ENCODE measurements at places on chromosomes 2 and 18.

- no peak for DNase-seq
Measured at GRCh38 chr2:239263231-239263630, 137.6 kb downstream of the HDAC4 start.

- no peak for DNase-seq
Measured at GRCh38 chr2:54830546-54830945, 107.1 kb downstream of the EML6 start.

DNA sequence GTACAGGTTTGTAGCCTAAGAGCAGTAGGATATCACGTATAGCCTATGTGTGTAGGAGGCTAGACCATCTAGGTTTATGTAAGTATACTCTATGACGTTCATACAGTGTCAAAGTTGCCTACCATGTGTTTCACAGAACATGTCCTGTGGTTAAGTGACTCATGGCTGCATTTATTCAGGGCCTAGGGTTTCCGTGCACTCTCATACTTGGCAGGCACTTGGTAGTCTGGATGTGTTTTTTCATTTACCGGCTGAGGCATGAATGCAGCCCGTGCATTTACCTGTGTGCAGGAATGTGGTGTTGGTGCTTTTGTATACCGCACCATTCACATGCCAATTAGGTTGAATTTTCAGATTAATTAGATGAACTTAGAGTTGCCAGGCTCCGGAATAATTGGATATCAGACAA lies 43.4 kb downstream of the MYL12B start:
- DNase-seq: peak; percentile 38

DNA sequence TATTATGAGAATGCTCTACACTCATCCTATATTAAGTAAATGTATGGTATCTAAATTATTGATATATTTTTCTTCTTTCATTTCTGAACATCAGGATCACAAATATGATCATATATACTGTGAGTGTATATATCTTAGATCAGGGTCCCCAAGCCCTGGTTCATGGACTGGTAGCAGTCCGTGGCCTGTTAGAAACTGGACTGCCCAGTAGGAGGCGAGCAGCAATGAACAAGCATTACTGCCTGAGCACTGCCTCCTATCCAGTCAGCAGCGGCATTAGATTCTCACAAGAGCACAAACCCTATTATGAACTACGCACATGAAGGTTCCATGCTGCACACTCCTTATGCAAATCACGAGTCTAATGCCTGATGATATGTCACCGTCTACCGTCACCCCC lies 1247.1 kb upstream of the NXPH2 start:
- DNase-seq: no peak

GRCh38 chr2:214808981-214809750 lies at the start of gene BARD1:
BARD1 (minus strand) TSS chr2:214809683; CDS start chr2:214809569, 114 bp downstream.
- peak; percentile 30 for DNase-seq

DNA sequence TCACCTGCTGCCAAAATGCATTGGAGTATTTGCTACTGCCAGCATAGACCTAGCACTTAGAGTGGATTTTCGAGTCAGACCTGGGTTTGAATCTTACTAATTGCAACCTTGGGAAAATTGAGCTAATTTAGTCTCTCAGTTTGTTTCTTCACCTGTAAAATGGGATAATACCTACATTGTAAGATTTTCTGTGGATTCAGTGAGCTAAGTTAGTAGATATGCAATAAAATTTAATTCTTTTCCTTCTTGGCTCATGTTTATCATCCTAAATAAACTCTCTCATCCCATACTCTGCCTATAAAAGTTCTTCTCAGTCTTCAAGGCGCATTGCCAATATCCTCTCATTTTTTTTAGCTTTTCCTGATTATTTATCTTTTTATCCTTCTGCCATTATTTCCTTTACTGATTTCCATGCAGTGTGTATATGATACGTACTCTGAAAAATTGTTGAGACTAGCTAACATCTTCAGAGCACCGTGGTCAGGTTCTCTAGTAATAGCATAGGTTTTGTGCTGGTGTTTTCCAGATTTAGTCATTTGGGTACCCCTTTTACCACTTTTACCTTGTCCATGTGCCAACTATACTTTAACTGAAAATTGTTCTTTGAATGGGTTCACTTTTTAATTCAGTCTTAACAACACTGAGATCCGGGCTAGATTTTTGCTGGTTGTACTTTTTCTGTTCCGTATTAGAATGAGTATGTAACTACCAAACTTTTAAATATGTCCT lies 7.3 kb downstream of the CEP192 start:
- DNase-seq: no peak

- DNase-seq: no peak
Measured at GRCh38 chr2:19205983-19206533, 152.4 kb downstream of the OSR1 start.

GRCh38 chr2:214624166-214624760 lies 185.2 kb downstream of the BARD1 start:
- DNase-seq: no peak

GRCh38 chr2:22494156-22494555 lies 890.8 kb upstream of the KLHL29 start:
- DNase-seq: no peak

DNA sequence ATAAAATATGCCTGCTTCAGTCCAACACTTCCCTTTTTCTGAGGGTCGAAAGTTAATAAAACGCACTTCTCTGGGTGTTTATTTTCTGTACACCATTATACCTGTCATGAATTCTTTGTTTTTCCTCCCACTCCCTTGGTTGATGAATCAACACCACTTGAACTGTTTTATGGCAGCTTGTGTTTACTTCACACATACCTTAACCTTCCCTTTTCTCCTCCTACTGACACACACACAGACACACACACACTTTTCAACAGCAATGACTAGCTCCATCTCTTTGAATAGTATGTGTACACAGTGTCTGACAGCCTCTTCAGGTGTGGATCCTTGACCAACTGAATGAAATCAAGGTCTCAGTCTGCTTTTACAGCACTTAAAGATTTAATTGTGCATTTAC lies 91.3 kb downstream of the SATB2 start:
- no peak for DNase-seq

GRCh38 chr2:27125104-27125503 lies 1.5 kb downstream of the ABHD1 start:
- DNase-seq: no peak

DNA sequence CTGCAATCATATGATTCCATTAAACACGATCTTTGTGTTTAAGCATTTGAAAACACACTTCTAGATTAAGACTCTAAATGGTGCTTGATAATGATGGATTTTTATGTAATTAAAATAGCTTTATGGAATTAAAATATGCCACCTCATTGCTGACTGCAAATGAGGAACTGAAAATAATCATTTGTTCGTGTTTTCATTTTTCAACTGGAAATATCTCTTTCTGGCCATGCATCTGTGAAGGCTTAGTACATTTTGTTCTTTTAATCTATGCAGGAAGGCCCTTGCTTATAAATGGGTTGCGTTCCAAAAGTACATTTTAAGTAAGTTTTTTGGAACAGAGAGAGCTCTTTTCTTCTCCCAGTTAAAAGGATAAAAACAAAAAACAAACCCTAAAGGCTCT lies 125.5 kb downstream of the MC4R start:
- no peak for DNase-seq

DNA sequence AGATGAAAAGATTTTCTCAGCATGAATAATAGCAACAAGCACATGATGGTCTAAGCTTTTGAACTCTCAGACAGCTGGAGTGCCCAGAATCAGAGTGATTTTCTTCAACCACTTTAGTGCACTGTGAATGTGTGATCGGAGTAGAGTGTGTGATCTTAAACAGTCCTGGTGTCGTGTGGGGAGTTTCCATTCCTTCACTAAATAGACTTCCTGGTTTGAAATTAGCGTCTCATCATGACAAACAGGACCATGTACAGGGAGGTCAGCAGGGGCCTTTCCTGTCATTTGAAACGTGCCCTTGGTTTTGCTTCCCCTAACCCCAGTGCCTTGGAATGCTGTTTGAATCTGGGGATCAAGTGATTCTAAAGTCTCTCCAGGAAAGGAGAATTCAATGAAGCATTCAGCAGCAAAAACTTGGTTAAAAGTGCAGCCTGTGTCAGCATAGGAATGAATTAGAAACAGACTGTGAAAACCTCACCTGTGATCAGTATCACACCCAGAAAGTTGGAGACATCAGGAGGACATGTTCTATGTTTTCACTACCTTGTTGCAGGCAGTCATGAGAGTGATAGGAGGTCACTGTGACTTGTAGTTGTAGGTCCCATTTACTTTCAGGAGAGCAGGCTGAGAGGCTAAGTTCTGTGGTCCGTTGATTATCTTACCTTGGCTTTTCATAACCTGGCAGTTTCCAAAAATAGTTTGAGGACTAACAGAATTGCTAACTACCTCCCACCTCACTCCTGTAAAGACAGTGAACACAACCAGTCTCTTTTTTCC lies 400.3 kb downstream of the MTX2 start:
- no peak for DNase-seq

GRCh38 chr18:12474146-12474545 lies 66.4 kb downstream of the PRELID3A start:
- no peak for DNase-seq

DNA sequence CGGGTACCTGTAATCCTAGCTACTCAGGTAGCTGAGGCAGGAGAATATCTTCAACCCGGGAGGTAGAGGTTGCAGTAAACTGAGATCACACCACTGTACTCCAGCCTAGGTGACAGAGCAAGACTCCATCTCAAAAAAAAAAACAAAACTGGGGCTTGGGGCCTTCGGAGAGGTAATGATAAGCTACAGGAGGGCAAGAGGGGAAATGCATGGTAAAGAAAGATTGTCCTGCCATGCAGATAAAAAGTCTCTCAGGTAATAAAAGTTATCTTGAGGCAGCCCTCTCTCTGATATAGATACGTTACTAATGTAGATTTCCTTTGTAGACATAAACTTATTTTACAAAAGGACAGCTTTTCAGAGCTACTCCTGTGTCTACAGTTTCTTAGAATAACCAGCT lies 3.7 kb upstream of the RAB1A start:
- DNase-seq: no peak

- no peak for DNase-seq
Measured at GRCh38 chr2:1521878-1522830, 108.9 kb downstream of the TPO start.

GRCh38 chr2:237779521-237779920 lies 19.1 kb upstream of the RBM44 start:
- no peak for DNase-seq

GRCh38 chr2:102350137-102350793 lies 5.3 kb upstream of the IL18R1 start:
- DNase-seq: no peak

- DNase-seq: no peak
Measured at GRCh38 chr18:78796693-78797455, 182.7 kb upstream of the SALL3 start.

DNA sequence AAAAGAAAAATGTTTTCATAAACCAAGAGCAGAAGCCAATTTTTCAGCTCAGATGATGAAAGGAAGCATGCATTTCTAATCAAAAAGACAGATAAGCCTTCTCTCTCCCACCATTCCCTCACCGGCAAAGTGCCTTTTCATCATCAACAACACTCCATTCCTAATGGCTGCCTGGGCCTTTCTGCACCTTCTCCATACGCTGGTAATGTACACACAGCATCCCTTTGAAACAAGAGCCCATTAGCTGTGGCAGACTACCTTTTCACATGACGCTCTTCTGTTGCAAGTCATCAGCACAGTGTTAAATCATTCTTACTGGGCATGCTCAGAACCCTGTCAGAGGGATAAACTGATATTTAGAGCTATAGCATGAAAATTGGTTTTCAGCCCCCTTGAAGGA lies 408.9 kb downstream of the MEIS1 start:
- DNase-seq: no peak

- DNase-seq: no peak
Measured at GRCh38 chr2:121355488-121355887, 70.5 kb upstream of the TFCP2L1 start.

Data from activated T-helper 1 cell treated with anti-CD3 and anti-CD28 coated beads, Interleukin-2, amount 50 U/mL, for 16 hours (primary cell).